Smooth muscle cell of the brain vasculature (primary cell): ENCODE measurements at places on chromosomes 4 and X.

DNA sequence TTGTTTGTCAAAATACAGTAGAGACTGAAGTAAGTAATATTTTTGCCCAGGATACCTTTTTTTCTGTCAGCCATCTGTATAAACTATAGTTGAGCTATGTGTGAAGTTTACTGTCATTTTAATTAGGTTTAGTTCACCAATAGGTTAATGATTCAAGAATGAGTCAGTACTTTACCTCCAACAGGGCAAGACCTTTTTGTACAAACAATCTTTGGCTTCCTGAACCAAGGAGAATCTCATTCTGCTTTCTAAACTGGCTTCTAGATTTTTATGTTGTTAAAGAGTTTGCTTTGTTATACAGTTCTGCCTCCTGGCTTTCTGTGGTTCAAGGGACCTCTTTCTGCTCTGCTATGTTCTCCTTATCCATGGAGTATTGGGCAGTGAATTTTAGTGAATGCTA lies 412.0 kb upstream of the NR3C2 start:
- DNase-seq: no peak

DNA sequence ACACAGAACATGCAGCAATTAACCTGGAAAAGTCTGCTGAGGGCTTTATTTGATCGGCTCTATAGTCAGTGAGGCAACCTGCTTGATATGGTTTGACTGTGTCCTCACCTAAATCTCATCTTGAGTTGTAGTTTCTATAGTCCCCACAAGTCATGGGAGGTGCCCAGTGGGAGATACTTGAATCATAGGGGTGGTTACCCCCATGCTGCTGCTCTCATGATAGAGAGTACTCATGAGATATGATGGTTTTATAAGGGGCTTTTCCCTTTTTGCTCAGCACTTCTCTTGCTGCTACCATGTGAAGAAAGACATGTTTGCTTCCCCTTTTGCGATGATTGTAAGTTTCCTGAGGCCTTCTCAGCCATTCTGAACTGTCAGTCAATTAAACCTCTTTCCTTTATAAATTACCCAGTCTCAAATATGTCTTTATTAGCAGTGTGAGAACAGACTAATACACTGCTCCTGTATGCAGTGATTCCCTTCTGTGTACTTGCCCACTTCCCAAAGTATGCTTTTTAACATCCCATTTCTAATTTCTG lies 78.2 kb downstream of the NPFFR2 start:
- DNase-seq: no peak

DNA sequence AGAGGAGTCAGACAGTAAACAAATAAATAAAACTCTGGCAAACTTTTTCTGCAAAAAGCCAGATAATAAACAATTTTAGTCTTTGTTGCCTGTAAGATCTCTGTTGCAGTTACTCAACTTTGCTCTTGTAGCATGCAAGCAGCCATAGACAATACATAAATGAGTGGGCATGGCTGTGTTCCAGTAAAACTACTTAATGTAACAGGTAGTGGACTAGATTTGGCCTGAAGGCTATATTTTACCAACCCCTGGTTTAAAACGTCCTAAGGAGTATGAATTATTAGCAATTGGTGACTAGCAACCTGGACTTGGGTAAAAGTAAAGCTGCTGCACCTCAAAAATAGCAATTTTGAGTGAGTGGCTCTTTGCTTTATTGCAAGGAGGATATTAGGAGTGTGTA lies 30.9 kb downstream of the SLAIN2 start:
- DNase-seq: no peak

DNA sequence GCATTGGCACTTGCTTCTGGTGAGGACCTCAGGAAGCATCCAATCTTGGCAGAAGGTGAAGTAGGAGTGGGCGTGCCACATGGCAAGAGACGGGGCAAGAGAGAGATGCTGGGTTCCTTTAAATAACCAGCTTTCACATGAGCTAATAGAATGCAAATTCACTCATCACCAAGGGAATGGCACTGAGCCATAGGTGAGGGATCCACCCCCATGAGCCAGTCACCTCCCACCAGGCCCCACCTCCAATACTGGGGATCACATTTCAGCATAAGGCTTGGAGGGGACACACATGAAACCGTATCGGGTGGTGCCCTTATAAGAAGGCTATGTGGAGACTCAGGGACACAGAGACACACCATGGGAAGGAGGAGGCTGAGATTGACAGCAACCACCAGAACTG lies 140.0 kb upstream of the MSX1 start:
- no peak for DNase-seq

DNA sequence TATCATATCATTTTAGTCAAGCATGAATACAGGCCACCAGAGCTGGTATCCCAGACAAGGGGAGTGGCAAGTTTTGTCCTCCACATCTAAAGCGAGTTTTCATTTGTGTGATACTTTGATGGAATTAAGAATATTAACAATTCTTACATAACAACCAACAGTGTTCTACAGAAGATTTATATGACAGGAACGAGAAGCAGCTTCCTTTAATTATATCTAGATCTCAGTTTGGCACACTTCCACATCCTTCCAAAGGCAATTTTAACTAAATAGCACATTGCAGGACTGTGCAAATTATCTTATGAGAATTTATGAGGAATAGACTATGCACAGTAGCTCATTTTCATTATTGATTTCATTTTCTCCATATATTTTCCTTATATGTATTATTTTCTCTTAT lies 121.2 kb upstream of the GUCY1A1 start:
- no peak for DNase-seq

DNA sequence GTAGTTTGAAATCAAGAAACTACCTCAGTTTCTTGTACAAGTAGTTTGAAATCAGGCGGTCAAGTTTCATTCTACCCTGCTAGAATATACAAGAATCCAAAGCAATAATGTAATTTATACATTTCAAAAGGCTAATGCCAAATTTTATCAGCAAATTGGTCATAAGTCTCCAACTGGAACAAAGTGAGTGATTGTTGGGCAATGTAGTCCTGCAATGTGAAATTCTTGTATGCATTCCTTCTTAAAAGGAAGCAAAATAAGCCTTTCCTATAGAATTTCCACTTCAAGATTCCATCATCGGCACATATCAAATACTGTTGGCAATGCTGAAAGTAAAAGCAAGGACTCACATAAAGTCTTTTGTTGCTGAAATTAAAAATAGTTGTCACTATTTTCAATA lies 334.9 kb downstream of the IL1RAPL1 start:
- DNase-seq: no peak

DNA sequence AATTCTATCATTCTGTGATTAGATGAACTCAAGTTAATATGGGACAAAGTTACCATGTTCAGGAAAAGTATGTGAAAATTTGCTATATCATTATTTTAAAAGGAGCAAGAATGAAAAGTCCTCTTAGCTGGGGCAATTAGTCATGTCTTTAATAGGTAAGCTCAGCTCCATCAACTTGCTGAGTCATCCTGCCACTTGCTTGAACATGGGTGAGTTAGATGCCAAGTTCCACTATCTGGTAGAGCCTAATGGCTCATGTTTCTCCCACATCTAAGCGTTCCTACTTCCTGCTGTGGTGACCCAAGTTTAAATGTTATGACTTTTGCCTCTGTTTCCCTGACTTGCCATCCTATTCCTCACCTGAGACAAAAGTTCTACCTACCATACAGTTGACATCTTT lies 276.8 kb downstream of the ZNF674 start:
- DNase-seq: no peak

GRCh38 chr4:56511098-56511497 lies 5.5 kb downstream of the ARL9 start:
- DNase-seq: no peak

DNA sequence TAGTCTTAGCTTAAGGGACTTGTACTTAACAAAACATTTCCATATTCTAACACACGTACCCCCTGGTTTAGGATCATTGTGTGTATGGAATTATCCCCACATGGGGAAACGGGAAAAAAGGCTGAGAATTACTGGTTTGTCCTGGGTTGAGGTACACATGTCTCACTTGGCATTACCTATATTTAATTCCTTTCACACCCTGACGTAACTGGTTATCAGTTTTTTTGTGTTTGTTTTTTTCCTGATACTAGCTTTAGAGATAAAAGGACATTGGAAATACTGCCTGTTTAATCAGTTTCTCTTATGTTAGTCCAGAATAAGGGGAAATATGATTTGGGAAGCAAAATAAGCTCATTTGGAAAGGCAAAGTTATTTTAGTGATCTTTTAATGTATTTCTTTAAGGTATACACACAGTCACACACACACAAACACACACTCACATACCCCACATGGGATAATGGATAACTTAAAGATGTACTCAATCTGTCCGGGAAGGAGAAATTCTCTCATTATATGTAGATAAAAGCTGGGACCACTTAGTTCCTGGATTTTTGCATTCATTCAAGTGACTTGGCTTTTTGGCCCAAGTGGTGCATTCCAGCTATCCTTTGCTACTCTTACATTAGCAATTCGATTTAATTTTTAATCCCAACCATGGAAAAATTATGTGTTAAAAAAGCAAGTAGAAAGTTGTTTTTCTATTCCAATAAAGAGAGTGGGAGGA lies 13.0 kb downstream of the SEPTIN11 start:
- DNase-seq: no peak

DNA sequence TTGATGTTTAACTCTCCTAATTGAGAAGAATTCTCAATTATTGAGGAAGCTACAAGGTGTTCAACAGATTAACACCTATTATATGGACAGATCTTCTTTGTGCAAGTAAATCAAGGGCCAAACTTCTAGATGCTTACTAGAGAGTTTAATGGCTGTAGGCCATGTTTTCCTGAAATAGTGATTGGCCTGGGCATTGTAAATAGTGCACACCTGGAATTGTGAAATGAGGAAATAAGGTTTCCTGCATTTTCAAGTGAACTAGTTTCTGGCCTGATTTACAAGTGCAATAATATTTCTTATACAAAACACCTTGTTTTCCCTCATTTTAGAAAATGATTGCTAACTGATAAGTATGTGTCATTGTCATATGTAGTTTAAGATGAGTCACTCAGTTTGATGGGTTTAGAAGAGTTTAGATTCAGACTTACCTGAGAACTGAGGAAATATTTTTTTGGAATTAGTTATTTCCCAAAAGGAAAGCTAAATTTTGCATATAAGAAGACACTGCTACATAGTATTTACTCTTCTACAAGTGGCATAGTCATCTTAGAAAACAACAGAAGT lies 21.2 kb downstream of the AFF1 start:
- DNase-seq: no peak

DNA sequence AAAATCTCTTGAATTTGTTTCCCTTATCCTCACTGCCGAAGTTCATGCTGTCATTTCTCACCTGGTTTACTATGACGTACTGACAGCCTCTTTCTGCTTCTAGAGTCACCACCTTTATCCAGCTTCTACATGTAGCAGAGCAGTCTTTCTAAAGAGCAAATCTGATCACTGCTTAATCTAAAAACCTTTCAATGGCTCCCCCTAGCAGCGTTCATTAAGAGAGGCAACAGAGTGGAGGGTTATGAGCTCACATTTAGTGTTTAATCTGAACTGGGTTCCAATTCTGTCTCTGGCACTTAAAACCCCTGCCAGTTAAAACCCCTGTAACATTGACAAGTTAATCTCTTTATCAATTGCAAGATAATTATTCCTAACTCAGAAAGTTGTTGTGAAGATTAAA lies 4.4 kb downstream of the RBPJ start:
- no peak for DNase-seq

- DNase-seq: peak; percentile 65
Measured at GRCh38 chr4:78661921-78662521, 110.5 kb downstream of the ANXA3 start.

GRCh38 chr4:155907556-155907955 lies 4.1 kb downstream of the TDO2 start:
- DNase-seq: no peak

DNA sequence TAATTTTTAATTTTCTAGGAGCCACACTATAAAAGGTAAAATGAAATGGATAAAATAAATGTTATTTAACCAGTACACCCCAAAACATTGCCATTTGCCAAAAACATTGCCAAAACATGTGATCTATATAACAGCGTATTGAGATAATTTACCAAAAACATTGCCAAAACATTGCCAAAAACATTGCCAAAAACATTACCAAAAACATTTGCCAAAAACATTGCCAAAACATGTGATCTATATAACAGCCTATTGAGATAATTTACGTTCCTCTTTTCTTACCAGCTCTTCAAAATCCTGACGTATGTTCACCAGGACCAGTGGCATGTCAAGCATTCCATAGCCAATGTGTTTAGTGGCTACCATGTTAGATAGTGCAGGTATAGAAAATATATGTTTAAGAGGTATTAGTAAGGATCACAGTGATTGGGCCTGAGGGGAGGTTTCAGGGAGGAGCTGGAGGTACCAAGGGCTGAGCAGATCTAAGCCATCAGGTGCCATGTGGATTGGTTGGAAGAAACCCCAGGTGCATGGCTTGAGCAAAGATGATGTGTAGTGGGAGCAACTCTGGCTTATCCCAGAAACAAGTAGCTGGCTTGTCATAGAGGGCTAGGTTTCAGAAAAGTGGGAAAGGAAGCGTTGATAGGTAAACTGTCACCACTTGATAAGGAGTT lies 42.6 kb downstream of the RAPGEF2 start:
- no peak for DNase-seq

DNA sequence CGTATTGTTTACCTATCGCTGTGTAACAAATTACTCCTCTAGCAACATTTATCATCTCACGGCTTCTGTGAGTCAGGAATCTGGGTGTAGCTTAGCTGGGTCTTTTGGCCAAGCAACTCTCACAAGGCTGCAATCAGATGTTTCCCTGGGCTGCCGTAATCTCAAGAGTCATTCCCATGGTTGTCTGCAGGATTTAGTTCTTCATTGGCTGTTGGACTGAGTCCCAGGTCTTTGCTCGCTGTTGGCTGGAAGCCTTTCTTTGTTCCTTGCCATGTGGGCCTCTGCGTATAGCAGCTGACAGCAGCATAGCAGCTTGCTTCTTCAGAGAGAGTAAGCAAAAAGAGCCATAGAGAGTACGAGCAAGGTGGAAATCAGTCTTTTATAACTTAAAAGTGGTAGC lies 16.8 kb downstream of the POLR2B start:
- DNase-seq: no peak

DNA sequence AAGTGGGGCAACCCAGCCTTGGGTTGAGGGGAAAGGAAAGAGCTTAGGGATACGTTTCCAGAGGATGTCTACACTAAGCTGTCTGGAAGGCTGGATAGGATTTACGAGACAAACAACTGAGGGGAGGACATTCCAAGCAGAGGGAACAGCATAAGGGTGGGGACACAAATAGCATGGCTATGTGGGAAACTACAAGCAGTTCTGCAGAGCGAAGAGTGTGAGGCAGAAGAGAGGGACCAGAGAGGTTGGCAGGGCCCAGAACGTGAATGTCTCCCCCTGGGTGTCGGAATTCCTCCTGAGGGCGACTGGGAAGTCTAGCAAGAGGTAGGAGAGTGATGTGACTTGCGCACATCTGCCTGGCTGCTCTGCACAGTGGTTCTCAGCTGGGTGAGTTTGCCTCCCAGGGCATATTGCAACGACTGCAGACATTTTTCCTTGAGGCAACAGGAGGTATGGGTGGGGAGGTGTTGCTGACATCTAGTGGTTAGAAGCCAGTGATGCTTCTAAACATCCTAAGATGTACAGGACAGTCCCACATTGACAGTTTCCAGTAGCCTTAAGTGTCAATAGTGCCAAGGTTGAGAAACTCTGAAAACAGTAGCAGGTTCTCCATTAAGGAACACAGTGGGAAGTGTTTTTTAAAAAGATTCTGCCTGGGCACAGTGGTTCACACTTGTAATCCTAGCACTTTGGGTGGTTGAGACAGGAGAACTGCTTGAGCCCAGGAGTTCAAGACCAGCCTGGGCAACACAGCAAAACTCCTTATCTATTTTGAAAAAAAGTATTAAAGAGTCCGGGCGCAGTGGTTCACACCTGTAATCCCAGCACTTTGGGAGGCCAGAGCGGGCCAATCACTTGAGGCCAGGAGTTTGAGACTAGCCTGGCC lies 9.2 kb downstream of the NDUFA1 start:
- DNase-seq: no peak

- no peak for DNase-seq
Measured at GRCh38 chr4:186643501-186644310, 80.0 kb downstream of the FAT1 start.

- no peak for DNase-seq
Measured at GRCh38 chr4:106273831-106274230, 42.2 kb downstream of the TBCK start.
